Stimulated activated CD4-positive, alpha-beta T cell treated with anti-CD3 and anti-CD28 coated beads, Interleukin-15, amount 100 ng/mL, for 48 hours (primary cell): ENCODE measurements at places on chromosomes 3 and 15.

- DNase-seq = no peak
Measured at GRCh38 chr3:138748190-138748589, 86.5 kb downstream of the PIK3CB start.

- DNase-seq = no peak
Measured at GRCh38 chr3:171157286-171157685, 130.8 kb upstream of the SLC2A2 start.

DNA sequence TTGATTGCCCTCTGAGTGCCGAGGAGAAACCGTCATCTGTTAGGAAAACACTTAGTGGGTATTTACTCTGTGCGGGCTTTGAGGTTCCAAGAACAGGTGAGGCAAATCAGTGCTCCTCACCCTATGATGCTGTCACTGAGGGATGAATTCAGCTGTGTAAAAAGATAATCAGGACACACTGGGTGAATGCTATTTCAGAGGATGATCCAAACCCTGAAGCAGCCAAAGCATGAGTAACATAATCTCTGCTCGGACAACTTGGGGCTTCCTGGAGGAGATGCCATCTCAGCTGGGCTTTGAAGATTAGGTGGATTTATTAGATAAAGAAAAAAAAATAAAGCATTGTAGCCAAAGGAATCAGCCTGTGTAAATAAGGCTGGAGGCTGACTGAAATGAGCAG lies 10.5 kb upstream of the GADL1 start:
- DNase-seq = no peak

DNA sequence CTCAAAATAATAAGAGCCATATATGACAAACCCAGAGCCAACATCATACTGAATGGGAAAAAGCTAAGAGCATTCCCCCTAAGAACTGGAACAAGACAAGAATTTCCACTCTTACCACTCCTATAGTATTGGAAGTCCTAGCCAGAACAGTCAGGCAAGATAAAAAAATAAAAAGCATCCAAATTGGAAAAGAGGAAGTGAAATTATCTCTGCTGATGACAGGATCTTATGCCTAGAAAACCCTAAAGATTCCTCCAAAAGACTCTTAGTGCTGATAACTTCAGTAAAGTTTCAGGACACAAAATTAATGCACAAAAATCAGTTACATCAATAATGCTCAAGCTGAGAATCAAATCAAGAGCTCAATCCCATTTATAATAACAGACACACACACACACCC lies 45.9 kb upstream of the SLC2A2 start:
- no peak for DNase-seq

GRCh38 chr15:61921093-61921492 lies 139.2 kb downstream of the VPS13C start:
- no peak for DNase-seq

- DNase-seq = no peak
Measured at GRCh38 chr3:153159771-153160397, 2.1 kb upstream of the RAP2B start.

DNA sequence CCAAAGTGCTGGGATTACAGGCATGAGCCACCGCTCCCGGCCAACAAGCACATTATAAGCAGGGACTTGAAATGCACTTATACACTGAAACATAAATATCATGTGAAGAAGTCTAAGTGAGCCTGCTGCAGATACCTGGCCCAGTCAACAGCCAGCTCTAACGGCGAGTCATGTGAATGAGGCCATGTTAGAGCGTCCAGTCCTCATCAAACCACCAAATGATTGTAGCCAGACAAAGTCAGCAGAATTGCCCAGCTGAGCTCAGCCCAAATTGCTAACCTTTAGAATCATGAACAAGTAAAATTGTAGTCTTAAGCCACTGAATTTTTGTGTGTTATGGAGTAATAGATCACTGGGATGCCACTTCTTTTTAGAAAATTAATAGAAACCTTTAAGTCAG lies 37.8 kb upstream of the UACA start:
- no peak for DNase-seq

GRCh38 chr3:148186881-148187280 lies 510.8 kb upstream of the AGTR1 start:
- no peak for DNase-seq

DNA sequence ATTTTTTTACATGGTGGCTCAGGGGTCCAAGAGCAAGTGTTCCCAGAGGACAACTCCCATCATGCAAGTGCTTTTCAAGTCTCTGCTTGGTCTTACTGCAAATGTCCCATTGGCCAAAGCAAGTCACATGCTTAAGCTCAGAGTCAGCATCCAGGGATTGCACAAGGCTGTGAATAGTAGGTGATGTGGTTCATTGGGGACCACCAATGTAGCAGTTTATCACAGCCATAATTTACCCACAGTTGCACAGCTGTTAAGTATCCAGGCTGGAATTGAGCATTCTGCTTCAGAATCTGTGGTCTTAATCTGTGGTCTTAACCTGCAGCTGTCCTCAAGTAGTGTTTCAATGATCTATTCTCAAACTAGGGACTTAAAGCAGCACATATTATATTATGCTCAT lies 71.4 kb upstream of the PLCL2 start:
- DNase-seq = no peak

DNA sequence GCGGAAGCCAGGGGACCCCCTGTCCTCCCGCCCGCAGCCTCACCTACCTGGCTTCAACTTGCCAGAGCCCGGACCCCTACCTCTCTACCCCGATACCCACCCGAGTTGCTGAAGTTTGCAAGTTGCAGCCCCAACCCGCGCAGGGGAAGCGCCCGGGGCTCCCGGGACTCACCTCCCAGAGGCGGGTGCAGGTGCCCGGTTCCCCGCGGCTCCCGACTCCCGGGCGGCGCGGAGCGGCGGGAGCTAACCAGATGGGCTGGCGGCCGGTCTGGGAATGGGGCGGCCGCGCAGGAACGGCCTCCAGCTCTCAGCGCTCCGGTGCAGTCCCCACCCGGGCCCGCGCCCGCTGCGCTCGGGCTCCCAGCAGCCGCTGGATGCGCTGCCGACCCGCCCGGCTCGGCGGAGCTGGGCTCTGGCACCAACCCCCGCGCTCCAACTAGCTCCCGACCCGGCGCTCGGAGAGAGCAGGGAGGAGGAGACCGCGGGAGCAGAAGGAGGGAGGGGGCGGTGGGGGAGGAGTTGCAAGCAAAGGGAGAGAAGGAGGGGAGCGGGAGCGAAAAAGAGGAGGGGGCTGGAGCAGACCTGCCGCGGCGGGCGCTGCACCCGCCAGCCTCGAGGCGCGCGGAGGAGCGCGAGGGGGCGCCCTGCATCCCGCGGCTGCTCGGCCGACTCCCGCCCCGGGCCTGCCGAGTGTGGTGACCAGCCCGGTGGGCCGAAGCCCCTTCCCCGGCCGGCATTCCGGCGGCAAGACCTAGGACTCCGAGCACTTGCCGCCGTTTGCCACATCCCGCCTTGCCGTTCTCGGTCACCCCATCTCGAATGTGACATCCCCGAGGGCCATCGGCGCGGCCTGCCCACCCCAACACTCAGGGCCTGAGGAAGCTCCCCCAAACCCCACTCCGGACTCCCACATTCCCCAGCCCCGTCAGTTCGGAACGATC lies at the start of gene SEMA5B:
TSS of gene SEMA5B (minus strand) at position 472 of the 941 bp plus-strand sequence. CDS start 66,500 bp downstream, outside the sequence.
- no peak for DNase-seq

GRCh38 chr15:90301707-90302300 lies 36.3 kb downstream of the NGRN start:
- DNase-seq = no peak

GRCh38 chr3:60728006-60728405 lies 523.2 kb downstream of the FHIT start:
- DNase-seq = no peak

DNA sequence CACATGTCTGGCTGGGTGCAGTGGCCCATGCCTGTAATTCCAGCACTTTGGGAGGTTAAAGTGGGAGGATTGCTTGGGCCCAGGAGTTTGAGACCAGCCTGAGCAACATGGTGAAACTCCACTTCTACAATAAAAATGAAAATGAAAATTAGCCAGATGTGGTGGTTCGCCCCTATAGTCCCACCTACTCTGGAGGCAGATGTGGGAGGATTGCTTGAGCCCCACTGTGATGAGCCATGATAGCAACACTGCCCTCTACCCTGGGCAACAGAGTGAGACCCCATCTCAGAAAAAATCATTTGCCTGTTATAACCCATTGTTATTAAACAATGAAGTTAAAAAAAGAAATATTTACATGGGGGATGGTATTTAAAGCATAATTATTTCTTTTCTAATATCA lies 240.1 kb upstream of the ZPLD1 start:
- no peak for DNase-seq

GRCh38 chr3:12944413-12944812 lies 103.0 kb upstream of the RPL32 start:
- no peak for DNase-seq

DNA sequence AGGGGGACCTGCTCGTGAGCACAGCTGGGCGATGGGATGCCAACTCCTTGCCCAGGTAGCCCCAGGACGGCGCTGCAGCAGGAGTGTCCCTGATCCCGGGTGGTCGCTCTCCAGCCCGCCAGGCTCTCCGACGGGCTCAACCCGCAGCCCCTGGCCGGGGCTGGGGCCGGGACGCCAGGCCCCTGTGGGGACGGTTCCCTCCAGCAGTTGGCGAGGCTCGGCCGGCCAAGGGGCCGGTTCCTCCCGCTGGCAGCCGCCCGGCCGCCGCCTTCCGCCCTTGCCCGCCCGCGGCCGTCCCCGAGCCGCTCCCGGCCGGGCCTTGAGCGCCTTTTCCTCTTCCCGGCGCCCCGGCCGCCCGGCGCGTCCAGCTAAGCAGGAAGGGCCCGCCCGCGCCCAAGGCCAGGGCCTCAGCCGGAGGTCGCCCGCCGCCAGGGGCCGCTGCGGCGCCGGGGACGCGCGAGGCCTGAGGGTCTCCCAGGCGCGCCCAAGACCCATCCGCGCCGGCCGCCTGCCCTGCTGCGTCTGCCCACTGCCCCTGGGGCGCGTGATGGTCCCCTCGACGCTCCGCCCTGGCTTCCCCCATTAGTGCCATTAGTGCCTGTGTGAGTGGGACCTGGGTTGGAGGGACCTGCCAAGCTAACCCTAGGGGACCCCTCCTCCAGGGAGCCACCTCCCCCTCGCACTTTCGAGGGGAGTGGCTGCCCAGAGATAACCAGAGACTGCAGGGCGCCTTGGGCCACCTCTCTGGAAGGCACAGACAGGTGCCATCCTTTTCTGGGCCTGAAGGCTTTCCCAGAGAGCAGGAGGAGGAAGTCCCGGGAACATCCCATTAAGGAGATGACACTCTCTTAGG lies 106.4 kb downstream of the FBLN2 start:
- no peak for DNase-seq

- DNase-seq = no peak
Measured at GRCh38 chr3:195065142-195065863, 205.7 kb downstream of the XXYLT1 start.

DNA sequence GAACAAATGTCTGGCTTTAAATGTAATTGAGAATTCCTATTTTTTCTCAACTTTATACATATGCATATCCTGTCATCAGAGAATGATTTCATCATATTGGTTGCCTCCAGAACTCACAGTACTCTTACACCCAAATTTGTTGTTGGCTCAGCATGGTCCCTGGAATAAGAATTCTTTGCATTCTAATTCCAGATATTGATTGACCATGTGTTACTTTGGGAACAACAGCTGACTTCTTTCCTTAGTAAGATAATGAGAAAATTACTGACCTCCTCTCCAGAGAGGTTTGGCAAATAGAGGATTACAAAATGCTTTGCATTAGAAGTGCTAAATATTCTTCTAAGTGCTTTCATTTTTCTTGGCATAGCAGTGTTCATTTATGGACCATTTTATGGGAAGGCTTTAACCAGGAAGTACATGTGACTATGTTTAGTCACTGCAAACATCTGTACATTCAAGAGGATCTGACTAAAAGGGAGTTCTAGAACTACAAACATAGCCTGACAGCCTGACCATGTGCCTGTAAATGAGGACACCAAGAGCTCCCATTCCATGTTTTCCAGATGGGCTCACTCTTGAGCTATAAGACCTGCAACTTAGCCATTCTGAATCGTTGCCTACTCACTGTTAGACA lies 391.6 kb upstream of the DPPA4 start:
- no peak for DNase-seq

GRCh38 chr15:48477795-48478360 lies 146.6 kb downstream of the DUT start:
- no peak for DNase-seq

GRCh38 chr15:49696433-49696832 lies 75.6 kb downstream of the DTWD1 start:
- no peak for DNase-seq

GRCh38 chr15:49860101-49860500 lies 239.3 kb downstream of the DTWD1 start:
- DNase-seq = no peak

- DNase-seq = no peak
Measured at GRCh38 chr3:138369151-138369900, 20.9 kb downstream of the MRAS start.

- DNase-seq = no peak
Measured at GRCh38 chr15:78604420-78604819, 16.4 kb downstream of the CHRNA3 start.

- DNase-seq = no peak
Measured at GRCh38 chr3:171189394-171190080, 163.0 kb upstream of the SLC2A2 start.

DNA sequence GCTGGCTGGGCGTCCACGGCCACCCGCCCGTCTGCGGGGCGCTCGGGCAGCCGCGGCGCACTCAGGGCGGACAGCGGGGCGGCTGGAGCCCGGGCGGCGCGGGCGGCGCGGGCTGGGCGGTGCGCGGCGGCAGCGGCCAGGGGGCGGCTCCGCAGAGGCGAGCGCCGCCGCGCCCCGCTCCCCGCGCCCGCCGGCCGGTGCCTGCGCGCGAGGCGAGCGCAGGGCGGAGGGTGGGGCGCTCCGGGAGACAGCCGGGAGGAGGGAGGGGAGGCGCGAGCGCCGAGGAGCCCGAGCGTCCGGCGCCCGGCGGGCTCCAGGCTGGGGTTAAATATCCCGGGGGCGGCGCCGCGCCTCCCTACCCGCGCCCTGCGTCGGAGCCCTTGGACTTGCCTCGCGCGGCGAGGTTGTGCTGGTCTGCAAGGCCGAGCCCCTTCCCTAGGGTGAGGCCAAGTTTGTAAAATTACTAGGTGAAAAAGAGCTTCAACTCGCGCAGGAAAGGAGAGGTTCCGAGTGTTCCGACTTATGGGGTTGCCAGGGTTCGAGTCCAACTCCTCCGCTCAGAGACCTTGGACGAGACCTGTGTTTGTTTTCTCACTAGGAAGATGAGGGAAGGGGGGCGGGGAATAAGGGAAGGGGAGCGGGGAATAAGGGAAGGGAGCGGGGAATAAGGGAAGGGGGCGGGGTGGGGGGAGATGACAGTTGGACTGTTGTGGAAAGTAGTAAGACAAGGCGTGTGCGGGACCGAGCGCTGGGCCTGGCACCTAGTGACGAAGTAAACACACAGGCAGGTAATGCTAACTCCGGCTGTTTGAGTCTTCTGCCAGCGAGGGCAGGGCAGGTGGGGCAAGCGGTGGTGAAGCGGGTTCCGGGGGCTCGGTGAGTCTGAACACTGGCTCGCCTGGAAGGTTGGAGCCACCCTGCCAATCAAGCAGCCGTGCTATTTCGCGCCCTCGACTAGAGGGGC lies at the start of gene TNFAIP8L3:
TSS of gene TNFAIP8L3 (minus strand) at position 301 of the 964 bp plus-strand sequence. CDS start 311 bp downstream, outside the sequence.
- DNase-seq = no peak

- no peak for DNase-seq
Measured at GRCh38 chr15:29677871-29678461, 144.3 kb downstream of the TJP1 start.
